ENCODE measurements at places on chromosomes 13 and 19.

GRCh38 chr19:41792513-41793413, 3.6 kb upstream of the CEACAM3 start:
- no peak for DNase-seq

DNA sequence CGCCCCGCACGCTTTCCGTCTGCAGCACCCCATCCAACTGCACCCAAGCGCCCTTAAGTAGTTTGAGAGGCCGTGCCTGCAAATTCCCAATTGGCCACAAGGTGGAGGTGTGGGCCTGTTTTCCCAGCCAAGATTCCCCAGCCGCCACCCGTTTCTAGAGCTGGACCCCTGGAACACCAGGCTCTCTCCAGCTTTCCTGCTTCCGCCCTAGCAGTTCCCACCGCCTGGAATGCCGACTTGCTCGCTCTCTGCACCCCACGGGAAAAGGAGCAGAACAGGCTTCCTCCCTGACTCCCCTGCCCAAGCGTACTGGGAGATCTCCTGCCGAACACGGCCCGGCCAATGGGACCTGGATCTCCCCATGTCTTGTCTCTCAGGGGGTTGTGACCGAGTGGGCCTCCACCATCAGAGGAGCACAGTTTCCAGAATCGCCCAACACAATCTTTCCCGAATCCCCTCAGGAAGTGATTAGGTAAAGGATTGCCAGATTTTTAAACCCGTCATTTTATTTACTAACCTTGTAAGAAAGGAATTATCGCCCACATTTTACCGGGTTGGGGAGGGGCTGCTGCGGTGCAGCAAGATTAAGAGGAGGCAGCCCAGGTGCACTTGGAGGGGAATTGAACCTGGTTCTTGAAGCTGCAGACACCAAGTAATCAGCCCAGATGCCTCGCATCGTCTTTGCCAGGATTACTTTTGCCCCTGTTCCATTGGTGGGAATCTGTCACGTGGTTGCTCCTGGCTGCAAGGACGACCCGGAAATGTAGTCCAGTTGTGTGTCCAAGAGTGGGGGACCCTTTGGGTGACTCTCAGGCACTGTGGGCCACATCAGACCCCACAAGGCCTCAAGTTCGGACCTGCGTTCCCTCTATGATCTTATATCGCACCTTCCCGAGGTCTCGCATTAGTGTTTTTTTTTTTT, 3.5 kb upstream of the NAPSA start:
- peak; percentile 75 for DNase-seq

DNA sequence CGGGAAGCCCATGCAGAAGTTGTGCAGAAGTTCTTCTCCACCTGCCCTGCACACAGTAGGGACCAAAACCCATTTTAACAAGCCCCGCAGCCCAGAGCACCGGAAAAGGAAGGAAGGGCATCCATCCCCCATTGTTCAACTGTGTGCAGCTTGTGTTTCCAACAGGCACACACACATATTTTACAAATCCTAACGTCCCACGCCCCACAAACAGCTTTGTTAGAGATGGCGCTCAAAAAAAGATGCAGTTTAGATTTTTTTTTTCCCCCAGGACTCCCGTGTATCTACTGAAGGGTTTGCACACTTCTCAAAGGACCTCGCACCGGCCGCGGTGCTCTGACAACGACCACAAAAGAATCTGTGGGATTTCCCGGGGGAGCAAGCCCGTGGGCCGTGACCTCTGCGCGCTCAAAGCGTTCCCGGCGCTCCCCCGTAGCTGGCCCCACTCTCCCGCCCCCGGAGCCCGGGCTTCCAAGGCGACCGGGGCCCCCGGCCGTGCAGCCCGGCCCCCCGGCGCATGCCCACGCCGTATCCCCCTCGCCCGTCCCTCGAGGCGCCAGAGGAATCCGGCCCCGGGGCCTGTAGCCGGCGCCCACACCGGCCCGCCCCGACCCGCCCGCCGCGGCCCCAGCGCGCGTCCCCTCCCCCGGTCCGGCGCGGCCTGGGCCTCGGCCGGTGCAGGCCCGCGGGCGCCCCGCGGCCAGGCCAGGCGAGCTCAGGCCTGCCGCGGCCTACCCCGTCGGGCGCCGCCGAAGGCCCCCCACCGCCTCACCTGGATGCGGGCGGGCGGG, 523 bp downstream of the ELAVL1 start:
- peak; percentile 1 for DNase-seq

DNA sequence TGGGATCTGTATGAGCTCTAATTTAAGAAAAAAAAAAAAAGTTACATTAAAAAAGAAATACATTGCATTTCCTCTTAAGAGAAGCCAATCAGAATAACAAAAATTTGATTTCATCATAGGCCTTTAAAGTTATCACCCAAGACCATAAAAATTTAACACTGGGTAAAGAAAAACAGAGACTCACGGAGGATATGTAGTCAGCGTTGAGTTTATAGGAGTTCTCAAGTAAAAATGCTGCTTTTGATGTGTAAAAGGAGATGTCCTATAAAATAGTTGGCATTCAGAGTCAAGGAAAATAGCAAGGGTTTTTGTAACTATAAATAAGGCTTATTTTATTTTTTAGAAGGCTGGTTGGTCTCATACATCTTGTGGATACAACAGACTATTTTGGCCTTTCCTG, 191.1 kb downstream of the EFNB2 start:
- no peak for DNase-seq

- DNase-seq, result no peak
Observed at GRCh38 chr19:33298146-33298911, 4.0 kb downstream of the CEBPA start.

- DNase-seq, result no peak
Observed at GRCh38 chr13:91241221-91241933, 106.1 kb upstream of the MIR17HG start.

GRCh38 chr19:21603431-21604231, 98.2 kb downstream of the ZNF429 start:
- no peak for DNase-seq

Data from NCI-H2227 treated with DMSO at 0.1 percent for 48 hours (cell line).